ENCODE measurements at places on chromosomes 13 and 19.

DNA sequence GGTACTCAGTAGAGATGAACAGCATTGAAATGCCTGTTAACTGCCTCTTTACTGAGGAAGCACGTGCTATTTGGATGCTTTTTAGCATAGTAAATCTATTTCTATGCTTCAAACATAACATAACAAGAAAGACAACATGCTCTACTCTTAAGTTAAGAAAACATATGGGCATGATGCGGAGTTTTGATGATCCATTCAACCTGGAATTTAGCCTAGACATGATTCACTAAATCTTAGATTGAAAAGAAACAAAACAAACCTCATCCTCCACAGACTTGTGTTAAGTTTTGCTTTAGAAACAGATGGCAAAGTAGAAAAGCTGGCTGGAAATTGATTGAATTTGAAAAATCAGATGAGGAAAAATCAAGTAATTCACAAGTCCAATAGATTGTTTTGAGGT is 593.8 kb downstream of the OLFM4 start:
- no peak for DNase-seq

GRCh38 chr13:50126993-50127725 is 111.9 kb downstream of the KCNRG start:
- peak; percentile 52 for DNase-seq

DNA sequence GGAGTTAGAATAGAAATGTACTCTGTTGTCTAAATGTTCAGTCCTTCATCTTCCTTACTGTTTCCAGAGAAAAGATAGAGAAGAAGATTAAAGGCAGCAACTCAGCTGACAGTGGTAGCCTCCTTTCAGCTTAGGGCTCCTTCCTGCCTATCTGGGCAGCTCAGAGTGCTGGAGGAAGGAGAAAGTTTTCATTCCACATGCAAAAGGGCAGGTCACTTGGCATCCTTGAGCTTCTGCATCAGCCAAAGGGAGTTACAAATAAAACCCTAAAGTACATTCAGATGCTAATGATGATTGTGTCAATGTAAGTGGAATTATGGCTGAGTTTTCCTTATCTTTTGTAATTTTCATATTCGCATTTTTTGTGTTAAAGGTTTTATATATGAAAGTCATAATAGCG is 58.9 kb downstream of the ESD start:
- no peak for DNase-seq

DNA sequence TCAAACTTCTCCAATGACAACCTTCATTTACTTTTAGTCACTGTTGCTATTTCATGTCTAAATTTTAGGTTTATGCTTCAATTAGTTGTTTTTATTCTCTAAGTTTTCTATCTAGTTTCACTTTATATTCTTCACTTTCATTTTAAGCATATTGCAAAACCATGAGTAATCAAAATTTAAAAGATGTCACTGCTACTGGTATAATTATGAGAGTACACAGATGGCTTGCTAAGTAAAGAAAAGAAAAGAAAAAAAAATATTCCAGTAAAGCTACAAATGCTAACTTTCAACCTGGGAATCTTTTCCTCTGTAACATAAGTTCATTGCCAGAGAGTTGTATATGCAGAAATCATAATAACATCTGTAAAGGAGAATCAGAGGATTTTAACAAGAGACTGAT is 1624.7 kb downstream of the PCDH9 start:
- no peak for DNase-seq

DNA sequence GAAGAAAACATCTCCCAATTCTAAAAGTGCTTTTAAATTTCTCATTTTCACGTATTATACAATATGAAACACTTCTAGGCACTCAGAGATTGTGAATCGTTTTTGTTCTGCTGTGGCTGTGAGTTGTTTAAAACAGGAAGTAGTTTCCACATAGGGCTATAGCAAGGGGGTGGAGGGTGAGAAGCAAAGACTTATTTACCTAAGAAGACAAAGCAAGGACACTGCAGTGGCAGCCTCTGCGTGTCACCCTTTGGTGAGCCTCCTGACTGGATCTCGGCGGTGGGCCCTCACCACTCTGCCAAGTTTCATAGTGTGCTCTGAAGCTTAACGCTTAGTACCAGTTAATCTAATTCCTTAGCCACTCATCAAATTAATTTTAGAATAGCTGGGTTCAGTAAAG is 56.8 kb downstream of the TNFSF13B start:
- DNase-seq = no peak

DNA sequence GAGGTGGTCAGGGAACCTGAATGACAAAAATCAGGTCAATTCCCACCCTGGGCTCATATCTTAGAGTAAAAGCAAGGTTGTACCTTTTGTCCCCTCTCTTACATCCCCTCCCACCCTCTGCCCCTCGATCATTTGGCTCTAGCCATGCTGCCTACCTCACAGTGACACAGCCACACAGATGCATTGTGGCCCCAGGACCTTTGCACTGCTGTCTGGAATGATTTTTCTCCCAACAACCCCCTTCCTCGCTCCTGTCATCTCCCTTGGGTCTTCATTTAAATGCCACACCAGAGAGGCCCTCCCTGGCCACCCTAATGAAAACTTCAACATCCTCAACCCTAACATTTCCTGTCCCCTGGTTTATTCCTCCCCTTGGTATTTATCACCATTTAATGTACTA is 4.3 kb downstream of the MYH14 start:
- no peak for DNase-seq

- no peak for DNase-seq
Observed at GRCh38 chr13:26075498-26075897, 23.7 kb upstream of the SHISA2 start.

DNA sequence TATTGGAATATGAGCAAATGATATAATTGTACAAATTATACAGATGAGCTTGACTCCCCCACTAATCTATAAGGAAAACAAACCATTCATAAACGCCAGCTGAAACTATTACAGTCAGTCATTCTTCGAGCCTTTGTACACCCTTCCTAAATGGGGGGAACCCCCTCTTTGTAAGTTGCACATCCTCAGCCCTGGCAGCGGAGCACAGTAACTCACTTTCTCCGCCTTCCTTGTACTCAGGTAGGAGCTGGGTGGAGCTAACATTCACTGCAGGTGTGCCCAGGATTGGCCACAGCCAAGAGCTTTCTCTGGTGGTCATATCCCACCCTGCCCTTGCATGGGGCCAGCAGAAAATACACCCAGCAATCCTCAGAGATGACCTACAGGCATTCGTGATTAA is 28.6 kb downstream of the PIN1 start:
- DNase-seq = no peak

DNA sequence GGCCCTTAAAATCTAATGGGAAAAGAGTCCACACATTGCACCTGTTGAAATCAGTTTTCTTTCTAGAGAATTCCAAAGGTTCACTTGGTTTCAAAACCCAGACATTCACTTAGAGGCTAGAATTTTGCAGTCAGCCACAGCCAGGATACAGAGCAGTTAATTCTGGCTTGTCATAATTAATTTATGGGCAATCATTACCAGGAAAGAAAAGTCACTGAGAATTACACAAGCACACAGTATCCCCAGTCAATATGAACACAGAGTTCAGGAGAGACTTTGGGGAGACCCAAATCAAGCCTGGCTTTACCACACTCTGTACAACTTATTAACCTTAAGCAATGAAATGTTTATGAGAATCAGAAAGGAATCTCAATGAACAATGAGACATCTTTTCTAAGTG is 224.3 kb upstream of the SOX21 start:
- no peak for DNase-seq

All from T-cell (primary cell).